ENCODE measurements at places on chromosomes 4 and X.

- no peak for DNase-seq
- no peaks in the 10 kb centered on the region for H3K36me3 ChIP-seq
- peaks cover 26% of the 10 kb centered on the region for H3K4me1 ChIP-seq
Measured at GRCh38 chr4:101348995-101349800, 1.9 kb upstream of the PPP3CA start.

GRCh38 chr4:6402566-6403399 lies 69.6 kb downstream of the PPP2R2C start:
- H3K27me3 ChIP-seq = peaks cover 42% of the 10 kb centered on the region
- no peak overlapping the region for H3K4me3 ChIP-seq
- H3K4me1 ChIP-seq = no peaks in the 10 kb centered on the region
- no peak overlapping the region for H3K27ac ChIP-seq
- no peak for DNase-seq

DNA sequence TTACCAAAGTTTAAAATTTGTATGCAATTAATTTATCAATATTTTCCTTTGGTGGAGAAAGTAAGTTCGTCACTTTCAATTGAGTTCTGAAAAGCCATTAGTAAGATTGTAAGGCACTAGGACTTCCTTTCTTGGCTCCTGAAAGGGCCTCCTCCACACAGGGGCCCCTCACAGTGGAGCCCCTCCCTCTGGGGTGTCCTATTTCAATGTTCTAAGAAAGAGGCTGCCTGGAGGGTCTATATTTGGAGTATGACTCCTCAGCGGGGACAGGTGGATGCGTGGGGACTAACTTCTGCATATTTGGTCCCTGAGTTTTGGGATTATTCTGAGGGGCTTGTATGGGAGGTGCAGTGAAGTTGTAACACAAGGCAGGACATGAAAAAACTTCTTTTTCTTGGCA lies 1.6 kb upstream of the ARMCX4 start:
- no peak overlapping the region for H3K4me3 ChIP-seq
- no peak for DNase-seq
- peaks cover under 1% of the 10 kb centered on the region for H3K36me3 ChIP-seq
- H3K4me1 ChIP-seq = peaks cover 9% of the 10 kb centered on the region
- H3K27me3 ChIP-seq = no peaks in the 10 kb centered on the region

- DNase-seq = no peak
- no peak overlapping the region for H3K4me3 ChIP-seq
- no peaks in the 10 kb centered on the region for H3K36me3 ChIP-seq
- H3K4me1 ChIP-seq = no peaks in the 10 kb centered on the region
Measured at GRCh38 chrX:11416600-11416999, 123.4 kb downstream of the AMELX start.

DNA sequence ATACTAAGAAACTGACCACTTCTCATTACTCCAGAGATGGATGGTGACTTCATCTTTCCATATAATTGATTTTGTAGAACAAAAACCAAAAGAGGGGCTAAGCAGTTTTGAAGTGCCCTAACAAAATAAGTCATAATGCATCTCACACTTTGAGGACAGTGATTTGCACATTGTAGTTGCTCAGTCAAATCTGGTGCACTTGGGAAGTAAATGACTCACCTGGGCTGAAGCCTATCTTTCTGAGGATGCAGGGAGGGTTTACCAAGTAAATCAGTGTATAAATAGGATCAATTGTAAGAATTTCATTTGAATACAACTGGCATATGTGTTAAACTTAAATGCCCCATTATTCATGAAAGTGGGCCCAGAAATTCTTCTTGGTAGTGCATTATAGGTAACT lies 134.2 kb downstream of the DCLK2 start:
- no peak for DNase-seq
- H3K27ac ChIP-seq = no peak overlapping the region
- H3K36me3 ChIP-seq = no peaks in the 10 kb centered on the region
- no peak overlapping the region for H3K4me3 ChIP-seq

GRCh38 chr4:171235521-171235920 lies 577.7 kb upstream of the GALNTL6 start:
- no peak for DNase-seq
- no peaks in the 10 kb centered on the region for H3K36me3 ChIP-seq
- no peaks in the 10 kb centered on the region for H3K27me3 ChIP-seq
- no peak overlapping the region for H3K4me3 ChIP-seq
- H3K27ac ChIP-seq = no peak overlapping the region
- no peaks in the 10 kb centered on the region for H3K4me1 ChIP-seq

GRCh38 chr4:120963449-120963848 lies 40.9 kb upstream of the PRDM5 start:
- no peaks in the 10 kb centered on the region for H3K27me3 ChIP-seq
- H3K36me3 ChIP-seq = no peaks in the 10 kb centered on the region
- H3K4me1 ChIP-seq = no peaks in the 10 kb centered on the region
- DNase-seq = no peak
- no peak overlapping the region for H3K4me3 ChIP-seq

DNA sequence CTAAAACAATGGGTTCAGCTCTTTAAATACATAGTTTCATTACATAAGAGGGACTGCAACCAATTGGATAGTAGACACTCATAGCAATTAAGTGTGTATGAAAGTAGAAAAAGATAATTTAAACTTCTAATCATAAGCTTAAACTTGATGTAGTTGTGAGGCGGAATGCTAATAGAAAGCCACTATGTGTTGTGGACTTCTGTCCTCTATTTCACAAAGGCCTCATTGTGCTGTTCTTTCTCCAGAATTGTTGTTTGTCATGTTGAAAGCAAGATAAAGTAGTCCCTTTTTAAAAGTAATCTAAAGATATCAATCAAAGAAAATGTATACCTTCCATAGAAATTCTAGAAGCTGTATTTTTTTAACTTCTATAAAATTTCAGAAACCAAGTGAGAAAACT lies 329.4 kb downstream of the KLHL4 start:
- H3K27me3 ChIP-seq = no peaks in the 10 kb centered on the region
- H3K27ac ChIP-seq = no peak overlapping the region
- DNase-seq = no peak

GRCh38 chr4:54296548-54297203 lies 67.6 kb downstream of the PDGFRA start:
- H3K27me3 ChIP-seq = peaks cover 8% of the 10 kb centered on the region
- DNase-seq = no peak
- H3K36me3 ChIP-seq = no peaks in the 10 kb centered on the region
- H3K4me3 ChIP-seq = no peak overlapping the region
- H3K4me1 ChIP-seq = no peaks in the 10 kb centered on the region

- peaks cover 37% of the 10 kb centered on the region for H3K27me3 ChIP-seq
- H3K4me1 ChIP-seq = no peaks in the 10 kb centered on the region
- DNase-seq = no peak
- H3K27ac ChIP-seq = no peak overlapping the region
- no peak overlapping the region for H3K4me3 ChIP-seq
- no peaks in the 10 kb centered on the region for H3K36me3 ChIP-seq
Measured at GRCh38 chr4:154024097-154024694, 235.3 kb upstream of the SFRP2 start.

DNA sequence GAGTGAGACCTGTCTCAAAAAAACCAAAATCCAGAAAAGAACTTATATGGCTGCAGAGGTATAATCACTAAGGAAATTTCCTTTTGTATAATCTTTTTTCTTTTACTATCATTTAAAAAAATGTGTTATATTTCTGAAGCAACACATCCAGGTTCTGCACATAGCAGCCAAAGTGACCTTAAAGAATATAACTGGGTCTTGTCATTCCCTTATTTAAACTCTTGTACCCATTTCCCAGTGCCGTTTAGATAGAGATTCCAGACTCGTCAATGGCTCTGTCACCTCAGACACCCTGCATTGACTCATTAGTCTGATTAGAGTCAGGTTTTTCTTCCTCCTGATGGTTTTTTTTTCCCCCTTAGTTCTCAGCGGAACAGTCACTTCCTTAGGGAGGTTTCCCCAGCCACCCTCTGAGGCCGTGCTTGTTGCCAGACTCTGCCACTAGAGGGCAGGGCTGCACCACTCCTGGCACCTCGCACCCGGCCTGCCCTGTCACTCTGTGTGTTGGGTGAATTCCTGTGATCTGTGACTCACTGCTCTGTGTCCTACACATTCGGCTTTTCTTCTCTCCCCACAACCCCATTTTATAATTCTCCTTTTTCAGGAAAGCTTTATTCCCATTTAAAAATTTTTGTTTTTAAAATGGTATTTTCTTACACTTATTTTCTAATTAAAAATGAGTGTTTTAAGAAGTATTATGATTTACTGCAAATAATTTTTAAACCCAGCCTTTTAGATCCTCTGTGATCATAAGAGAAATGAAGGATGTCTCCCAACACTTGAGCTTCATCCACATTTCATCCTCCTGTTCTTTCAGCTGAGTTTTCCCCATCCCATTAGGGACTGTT lies 32.1 kb downstream of the HTT start:
- H3K36me3 ChIP-seq = peaks cover 16% of the 10 kb centered on the region
- DNase-seq = peak; percentile 73
- H3K27me3 ChIP-seq = no peaks in the 10 kb centered on the region
- no peak overlapping the region for H3K4me3 ChIP-seq

DNA sequence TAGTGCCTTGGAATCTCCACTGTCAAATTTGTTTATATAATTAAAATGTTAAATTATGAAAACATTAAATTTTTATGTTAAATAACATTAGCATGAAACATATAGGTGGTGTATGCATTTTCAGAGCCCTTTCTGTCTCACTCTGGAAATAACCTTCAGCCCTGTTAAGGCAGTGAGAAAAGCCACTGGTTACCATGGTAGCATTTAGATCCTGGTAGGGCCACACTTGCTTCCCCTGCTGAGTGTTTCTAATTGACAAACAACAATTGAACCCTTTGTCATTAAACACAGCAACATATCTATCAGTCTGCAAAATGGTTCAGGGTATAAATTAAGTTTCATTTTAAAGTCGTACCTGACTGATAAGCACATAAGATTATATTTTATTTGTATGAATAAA lies 63.5 kb downstream of the PDK3 start:
- H3K4me3 ChIP-seq = no peak overlapping the region
- peaks cover 78% of the 10 kb centered on the region for H3K36me3 ChIP-seq
- H3K27me3 ChIP-seq = no peaks in the 10 kb centered on the region
- DNase-seq = no peak
- no peak overlapping the region for H3K27ac ChIP-seq

DNA sequence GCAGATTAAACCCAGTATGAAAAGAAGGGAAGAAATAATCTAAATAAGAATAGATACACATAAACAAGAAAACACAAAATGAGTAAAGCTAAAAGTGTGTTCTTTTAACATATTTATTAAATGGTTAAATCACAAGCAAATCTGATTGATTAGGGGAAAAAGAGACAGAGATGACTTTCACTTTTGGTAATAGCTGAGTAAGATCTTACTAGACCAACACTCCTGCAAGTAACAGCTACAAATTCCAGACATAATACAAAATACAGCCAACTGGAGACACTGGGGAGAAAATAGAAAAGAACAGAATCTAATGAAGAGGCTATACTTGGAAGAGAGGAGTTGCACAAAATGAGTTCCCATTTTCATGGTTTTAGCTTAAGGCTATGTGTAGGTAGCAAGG lies 33.5 kb downstream of the OR13H1 start:
- peaks cover 11% of the 10 kb centered on the region for H3K27me3 ChIP-seq
- H3K27ac ChIP-seq = no peak overlapping the region
- no peak overlapping the region for H3K4me3 ChIP-seq
- H3K36me3 ChIP-seq = no peaks in the 10 kb centered on the region

GRCh38 chrX:147537172-147537571 lies 374.5 kb upstream of the FMR1 start:
- H3K4me3 ChIP-seq = no peak overlapping the region
- no peak for DNase-seq
- no peaks in the 10 kb centered on the region for H3K27me3 ChIP-seq
- no peak overlapping the region for H3K27ac ChIP-seq

DNA sequence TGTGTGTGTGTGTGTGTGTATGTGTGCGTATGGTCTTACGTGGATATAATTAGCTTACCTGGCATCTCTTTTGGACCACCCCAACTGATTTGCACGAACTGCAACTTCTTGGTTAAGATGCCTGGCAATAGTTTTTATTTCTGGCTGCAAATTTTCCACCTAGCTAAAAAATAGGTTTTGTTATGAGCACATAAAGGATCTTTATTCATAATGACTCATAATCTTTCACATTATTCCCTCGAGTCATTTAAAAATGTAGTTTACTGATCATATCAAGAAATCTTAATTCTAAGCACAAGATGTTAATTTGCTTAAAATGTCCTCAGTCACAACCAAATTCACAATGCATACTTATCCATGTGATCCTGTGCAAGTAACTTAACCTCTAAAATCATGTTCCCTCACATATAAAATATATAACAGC lies 1.5 kb downstream of the COX18 start:
- H3K27me3 ChIP-seq = no peaks in the 10 kb centered on the region
- peak; percentile 3 for DNase-seq
- peak overlapping the region; percentile 99 for H3K27ac ChIP-seq
- H3K36me3 ChIP-seq = no peaks in the 10 kb centered on the region
- H3K4me1 ChIP-seq = peaks cover 56% of the 10 kb centered on the region
- peak overlapping the region; percentile 90 for H3K4me3 ChIP-seq

DNA sequence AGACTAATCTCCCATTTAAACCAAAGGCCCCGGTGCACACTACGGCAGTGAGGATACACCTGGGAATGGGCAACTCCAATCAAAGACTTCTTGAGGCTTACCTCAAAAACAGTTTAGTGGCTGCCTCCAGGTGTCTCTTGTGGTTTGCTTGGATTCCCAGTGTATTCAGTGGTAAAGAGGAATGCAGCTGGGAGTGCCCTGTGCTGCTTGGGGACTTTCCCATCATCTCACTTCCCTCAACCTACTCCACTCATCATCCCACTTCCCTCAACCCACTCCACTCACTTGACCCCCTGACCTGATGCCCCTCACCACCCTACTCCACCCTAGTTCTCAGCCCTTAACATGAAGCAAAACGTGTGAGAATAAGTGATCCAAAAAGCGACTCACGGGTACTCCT lies 177.3 kb upstream of the ETNPPL start:
- H3K4me1 ChIP-seq = no peaks in the 10 kb centered on the region
- H3K27me3 ChIP-seq = peaks cover 4% of the 10 kb centered on the region
- H3K4me3 ChIP-seq = no peak overlapping the region
- H3K27ac ChIP-seq = no peak overlapping the region
- DNase-seq = no peak
- H3K36me3 ChIP-seq = no peaks in the 10 kb centered on the region

- H3K4me1 ChIP-seq = no peaks in the 10 kb centered on the region
- H3K27ac ChIP-seq = no peak overlapping the region
- DNase-seq = no peak
Measured at GRCh38 chrX:111876646-111877045, 665 bp downstream of the TRPC5OS start.

GRCh38 chrX:48968377-48968776 lies 3.3 kb downstream of the KCND1 start:
- H3K27ac ChIP-seq = no peak overlapping the region
- H3K4me3 ChIP-seq = no peak overlapping the region
- DNase-seq = no peak
- no peaks in the 10 kb centered on the region for H3K36me3 ChIP-seq

- no peaks in the 10 kb centered on the region for H3K4me1 ChIP-seq
- H3K27me3 ChIP-seq = no peaks in the 10 kb centered on the region
- H3K27ac ChIP-seq = no peak overlapping the region
- H3K36me3 ChIP-seq = no peaks in the 10 kb centered on the region
Measured at GRCh38 chrX:42460706-42461105, 317.3 kb downstream of the PPP1R2C start.

Measured in naive thymus-derived CD8-positive, alpha-beta T cell (primary cell).